ENCODE measurements at places on chromosomes 5 and 9.

DNA sequence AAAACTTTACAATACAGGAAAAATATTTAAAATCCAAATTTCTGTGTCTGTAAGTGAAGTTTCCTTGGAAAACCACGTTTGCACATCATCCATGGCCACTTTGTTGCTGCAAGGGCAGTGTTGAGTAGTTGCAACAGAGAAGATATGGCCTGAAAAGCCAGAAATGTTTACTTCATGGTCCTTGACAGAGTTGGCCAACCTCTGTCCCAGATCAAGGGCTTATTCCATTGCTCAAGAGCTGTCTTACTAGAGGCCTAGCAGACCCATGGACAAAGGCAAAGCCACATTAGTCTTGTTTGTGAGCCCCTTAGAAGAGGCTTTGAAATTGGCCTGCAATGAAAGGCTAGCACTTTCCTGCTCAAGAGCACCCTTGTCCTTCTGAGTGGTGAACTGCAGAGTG is 119.4 kb downstream of the GAS1 start:
- no peaks in the 10 kb centered on the region for H3K27me3 ChIP-seq
- H3K4me3 ChIP-seq: no peak overlapping the region
- DNase-seq: no peak
- no peaks in the 10 kb centered on the region for H3K4me1 ChIP-seq
- no peak overlapping the region for H3K27ac ChIP-seq

DNA sequence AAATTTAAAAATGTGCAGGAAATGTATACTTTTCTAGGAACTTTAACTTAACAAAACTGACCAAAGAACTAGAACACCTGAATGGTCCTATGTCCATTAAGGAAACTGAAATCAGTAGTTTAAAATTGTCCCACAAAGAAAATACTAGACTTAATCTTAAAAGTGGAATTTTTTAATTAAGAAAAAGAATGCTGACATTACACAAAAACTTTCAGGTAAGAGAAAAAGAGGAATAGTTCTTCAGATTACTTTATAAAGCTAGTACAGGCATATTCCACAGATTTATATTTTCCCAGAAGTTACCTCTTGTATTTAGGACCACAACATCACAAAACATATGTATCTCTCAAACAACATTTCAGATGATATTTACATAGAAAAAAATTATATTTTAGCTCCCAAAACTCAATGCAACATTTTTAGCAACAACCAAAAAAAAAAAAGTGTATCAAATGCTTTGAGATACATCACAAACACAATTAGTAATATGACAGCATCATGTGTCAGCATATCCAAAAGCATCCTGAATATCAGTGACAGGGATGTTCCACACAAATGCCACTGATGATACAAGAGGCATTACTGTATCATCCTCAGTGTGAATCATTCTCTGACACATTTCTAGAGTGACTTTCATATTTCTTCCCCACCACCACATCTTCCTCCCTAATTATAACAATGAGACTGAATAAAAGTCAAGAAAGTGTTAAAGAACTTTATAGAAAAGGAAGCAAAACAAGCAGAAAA is 264.0 kb downstream of the EPB41L4A start:
- H3K4me1 ChIP-seq: peaks cover 2% of the 10 kb centered on the region
- H3K36me3 ChIP-seq: no peaks in the 10 kb centered on the region
- no peak overlapping the region for H3K4me3 ChIP-seq
- H3K27ac ChIP-seq: no peak overlapping the region

GRCh38 chr5:151880324-151880723 is 44.3 kb downstream of the GLRA1 start:
- no peak overlapping the region for H3K4me3 ChIP-seq
- DNase-seq: no peak
- H3K27ac ChIP-seq: no peak overlapping the region
- H3K4me1 ChIP-seq: no peaks in the 10 kb centered on the region
- no peaks in the 10 kb centered on the region for H3K36me3 ChIP-seq
- H3K27me3 ChIP-seq: no peaks in the 10 kb centered on the region

DNA sequence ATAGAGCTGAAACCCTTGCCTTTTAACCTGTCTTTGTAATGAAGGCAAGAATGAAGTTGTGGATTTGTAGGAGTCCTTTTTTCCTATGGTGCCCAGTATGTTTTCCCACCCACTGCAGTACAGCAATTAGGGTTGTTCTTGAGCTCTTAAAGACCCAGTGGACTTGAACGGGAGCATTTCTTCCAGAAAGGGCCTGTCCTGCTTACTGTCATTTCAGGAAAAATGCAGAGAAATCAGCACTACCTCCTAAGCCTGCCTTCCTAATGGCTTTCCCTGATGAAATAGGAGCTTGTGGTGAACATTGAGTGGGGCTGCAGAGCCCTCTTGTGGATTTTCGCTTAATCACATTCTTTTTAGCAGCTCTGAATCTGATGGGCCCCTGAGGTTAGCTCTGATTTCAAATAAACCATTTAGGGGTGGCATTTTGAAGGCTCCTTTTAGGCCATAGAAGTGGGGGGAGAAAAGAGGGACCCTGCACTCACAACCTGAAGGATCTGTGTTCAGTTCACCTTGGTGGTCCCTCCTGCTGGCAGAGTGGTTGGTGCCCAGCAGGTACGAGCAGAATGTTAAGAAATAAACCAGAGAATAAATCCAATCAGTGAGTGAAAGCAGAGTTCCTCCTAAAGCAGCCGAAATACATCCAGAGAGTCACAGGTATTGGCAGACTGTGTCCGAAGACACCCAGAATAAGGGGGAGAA is 188.0 kb upstream of the KLF9 start:
- no peak overlapping the region for H3K27ac ChIP-seq
- no peaks in the 10 kb centered on the region for H3K36me3 ChIP-seq
- no peaks in the 10 kb centered on the region for H3K27me3 ChIP-seq
- H3K4me1 ChIP-seq: no peaks in the 10 kb centered on the region
- DNase-seq: peak; percentile 45
- no peak overlapping the region for H3K4me3 ChIP-seq

DNA sequence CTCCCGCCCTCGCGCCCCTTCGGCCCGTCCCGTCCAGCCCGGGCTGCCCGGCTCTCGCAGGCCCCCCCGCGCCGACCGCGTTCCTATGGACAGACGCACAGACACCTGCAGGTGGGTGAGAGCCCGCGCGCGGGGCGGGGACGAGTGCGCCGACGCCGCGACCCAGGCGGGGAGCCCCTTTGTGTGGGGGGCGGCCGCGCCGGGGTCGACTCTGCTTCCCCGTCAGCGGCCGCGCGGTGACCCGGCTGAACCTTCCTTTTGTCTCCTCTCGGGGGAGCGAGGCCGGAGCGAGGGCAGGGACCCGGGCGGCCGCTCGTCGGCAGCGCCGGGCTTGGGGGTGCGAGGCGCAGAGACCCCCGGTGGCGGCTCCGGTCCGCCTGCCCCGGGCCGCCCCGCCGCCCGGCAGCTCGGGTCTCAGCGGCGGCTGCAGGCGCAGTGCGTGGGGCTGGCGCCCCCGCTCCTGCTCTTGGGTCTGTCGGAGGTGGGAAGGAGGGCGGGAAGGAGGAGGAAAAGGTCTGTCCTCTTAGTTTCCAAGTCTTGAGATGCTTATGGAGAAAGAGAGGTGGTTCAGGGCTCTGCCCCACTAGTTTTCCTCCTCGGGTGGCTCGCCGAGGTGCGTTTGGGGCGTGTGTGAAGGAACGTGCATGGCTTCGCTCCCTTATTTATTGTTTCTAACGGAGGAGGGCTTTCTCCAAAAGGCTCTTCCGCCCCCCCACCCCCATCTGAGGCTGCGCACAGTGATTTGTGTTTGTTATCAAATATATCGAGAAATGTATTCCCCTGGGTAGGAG is 576 bp downstream of the KIAA1958 start:
- H3K27ac ChIP-seq: peak overlapping the region; percentile 72
- peaks cover 8% of the 10 kb centered on the region for H3K36me3 ChIP-seq
- DNase-seq: peak; percentile 70
- peaks cover 35% of the 10 kb centered on the region for H3K4me1 ChIP-seq

- no peak overlapping the region for H3K27ac ChIP-seq
- no peaks in the 10 kb centered on the region for H3K36me3 ChIP-seq
- DNase-seq: no peak
- no peak overlapping the region for H3K4me3 ChIP-seq
Observed at GRCh38 chr5:30099634-30100033, 1093.9 kb upstream of the CDH6 start.

DNA sequence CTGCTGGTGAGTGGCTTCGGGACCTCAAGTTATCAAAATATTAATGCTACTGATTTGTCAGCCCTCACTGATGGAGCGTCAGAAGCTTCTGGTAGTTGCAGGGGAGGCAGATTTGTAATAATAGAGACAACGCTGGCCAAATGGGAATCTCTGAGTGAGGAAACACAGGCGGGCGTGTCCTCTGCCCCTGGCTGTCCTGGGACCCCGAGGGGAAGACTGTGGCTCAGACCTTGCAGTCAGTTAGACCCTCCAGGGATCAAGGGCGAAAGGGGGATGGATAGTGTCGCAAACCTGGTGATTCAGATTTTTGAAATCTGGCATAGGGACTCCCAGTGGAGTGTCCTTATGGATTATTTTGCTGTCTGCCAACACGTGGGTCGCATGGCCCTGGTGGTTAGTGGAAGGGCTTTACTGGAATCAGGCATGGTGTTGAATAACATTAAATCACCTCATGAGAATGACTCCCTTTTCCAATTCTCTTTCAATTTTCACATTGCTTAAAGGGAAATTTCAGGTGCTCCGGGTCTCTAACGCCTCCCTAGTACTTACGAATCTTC is 35.1 kb upstream of the NTNG2 start:
- H3K27ac ChIP-seq: no peak overlapping the region
- H3K36me3 ChIP-seq: no peaks in the 10 kb centered on the region
- peaks cover 4% of the 10 kb centered on the region for H3K27me3 ChIP-seq
- no peaks in the 10 kb centered on the region for H3K4me1 ChIP-seq
- no peak for DNase-seq

DNA sequence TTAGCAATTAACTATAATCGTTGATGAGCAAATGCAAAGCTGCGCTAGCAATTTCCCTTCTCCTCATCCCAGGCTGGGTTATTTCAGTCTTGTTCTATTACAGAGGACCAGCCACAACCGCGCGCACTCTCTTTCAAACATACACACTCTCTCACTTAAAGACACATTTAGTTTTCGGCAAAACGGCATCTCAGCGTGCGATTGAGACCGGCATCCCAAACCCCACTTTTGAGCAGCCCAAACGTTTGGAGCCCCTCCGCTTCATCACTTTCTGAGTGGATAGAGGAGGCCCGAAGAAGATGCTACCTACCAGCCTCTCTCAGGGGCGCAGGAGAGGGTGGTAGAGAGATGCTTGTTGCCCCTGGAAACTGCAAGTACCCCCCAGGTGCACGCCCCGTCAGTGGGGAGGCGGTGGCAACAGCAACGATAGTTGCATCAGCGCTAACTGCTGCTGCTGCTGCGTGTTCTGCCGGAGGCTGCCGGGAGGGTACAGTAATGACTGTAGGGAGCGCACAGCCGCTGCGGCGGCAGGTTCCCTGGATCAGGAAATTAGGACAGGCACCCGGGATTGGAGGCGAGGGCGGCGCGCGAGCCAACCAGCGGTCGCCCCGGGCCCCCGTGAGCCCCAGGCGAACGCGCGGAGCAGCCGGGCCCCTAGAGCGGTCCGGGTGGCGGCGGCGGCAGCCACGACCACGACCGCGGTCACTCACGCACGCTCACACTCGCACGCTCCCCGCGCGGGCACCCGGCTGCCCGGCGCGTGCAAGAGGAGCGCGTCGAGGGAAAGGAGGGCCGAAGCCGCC is 467 bp upstream of the VLDLR start:
- peaks cover 49% of the 10 kb centered on the region for H3K4me1 ChIP-seq
- peak overlapping the region; percentile 90 for H3K27ac ChIP-seq
- DNase-seq: peak; percentile 88
- H3K27me3 ChIP-seq: no peaks in the 10 kb centered on the region
- peak overlapping the region; percentile 93 for H3K4me3 ChIP-seq

DNA sequence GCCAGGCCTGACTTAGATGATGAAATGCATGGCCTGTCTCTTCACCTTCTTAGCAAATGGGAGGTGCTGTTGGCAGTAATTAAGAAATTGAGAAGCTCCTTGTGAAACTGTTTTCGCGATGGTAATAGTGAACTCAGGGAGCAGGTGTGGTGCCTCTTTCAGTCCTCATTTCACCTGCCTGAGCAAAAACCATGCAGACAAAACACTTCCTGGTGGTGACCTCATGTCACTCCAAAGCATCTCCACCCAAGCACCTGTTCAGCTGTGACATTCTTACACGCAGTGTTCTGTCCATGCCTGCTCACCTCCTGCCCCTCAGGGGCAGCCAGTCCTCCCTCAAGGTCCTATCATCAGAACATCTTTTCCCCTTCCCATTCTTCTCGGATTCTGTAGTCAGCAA is 146.5 kb downstream of the CD180 start:
- no peak overlapping the region for H3K4me3 ChIP-seq
- DNase-seq: no peak
- no peak overlapping the region for H3K27ac ChIP-seq
- H3K27me3 ChIP-seq: no peaks in the 10 kb centered on the region
- H3K4me1 ChIP-seq: no peaks in the 10 kb centered on the region

DNA sequence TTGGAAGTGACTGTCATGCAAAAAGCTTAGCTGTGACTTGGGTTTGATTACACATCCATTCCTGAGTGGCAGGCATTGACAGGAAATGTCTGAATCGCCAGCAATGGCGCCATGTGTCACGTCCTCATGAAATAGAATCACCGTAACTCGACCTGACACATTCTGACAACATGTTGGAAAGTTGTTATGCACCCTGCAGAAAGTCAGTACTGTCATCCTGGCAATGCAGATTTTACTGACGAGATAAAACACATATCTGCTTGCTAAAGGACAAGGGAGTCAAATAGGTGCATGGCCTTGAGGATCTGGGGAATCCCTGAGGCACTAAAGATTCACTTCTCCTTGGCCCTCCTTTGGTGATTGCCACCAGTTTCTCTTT is 344.2 kb downstream of the SPATA31D1 start:
- no peaks in the 10 kb centered on the region for H3K36me3 ChIP-seq
- DNase-seq: no peak
- no peak overlapping the region for H3K4me3 ChIP-seq
- H3K4me1 ChIP-seq: no peaks in the 10 kb centered on the region
- no peak overlapping the region for H3K27ac ChIP-seq

- H3K4me3 ChIP-seq: no peak overlapping the region
- no peaks in the 10 kb centered on the region for H3K36me3 ChIP-seq
- no peak overlapping the region for H3K27ac ChIP-seq
- no peak for DNase-seq
- H3K4me1 ChIP-seq: no peaks in the 10 kb centered on the region
Observed at GRCh38 chr5:74578356-74579044, 62.0 kb downstream of the ENC1 start.

DNA sequence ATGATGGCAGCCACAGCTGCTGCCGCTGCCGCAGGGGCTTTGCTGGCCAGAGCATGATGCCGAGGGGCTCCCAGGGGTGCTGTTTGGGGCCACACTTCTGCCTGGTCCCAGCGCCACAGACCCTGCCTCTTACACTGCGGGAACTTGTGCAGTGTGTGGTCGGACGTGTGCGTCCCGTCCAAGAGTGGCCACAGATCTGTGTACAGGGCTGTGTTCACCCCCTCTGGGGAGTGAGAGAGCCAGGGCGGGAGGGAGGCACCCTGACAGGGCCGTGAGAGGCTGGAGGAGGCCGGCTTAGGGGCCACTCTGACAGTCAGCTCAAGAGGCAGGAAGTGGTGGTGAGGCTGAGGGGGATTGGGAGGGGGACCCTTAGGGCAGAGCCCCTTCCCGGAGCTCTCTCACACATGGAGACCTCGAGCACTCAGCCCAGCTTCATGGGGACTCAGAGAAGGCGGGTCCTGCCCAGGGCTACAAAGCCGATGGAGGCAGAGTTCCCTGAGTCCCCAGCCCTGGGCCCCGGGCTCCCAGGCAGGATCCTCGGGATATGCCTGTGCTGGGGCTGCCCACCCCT is 13.1 kb upstream of the CARD19 start:
- peaks cover 13% of the 10 kb centered on the region for H3K4me1 ChIP-seq
- peak overlapping the region; percentile 48 for H3K27ac ChIP-seq
- H3K4me3 ChIP-seq: no peak overlapping the region
- DNase-seq: peak; percentile 63
- no peaks in the 10 kb centered on the region for H3K36me3 ChIP-seq
- no peaks in the 10 kb centered on the region for H3K27me3 ChIP-seq

GRCh38 chr5:94240993-94241651 is 377.3 kb downstream of the KIAA0825 start:
- no peaks in the 10 kb centered on the region for H3K36me3 ChIP-seq
- no peak overlapping the region for H3K27ac ChIP-seq

Data from DND-41 (cell line).